NCI-H1105 treated with DMSO at 0.1 percent for 48 hours (cell line): ENCODE measurements at places on chromosomes 16 and 17.

GRCh38 chr17:79833110-79833450, 6.2 kb downstream of the CBX4 start:
- DNase-seq: no peak

- DNase-seq: no peak
Measured at GRCh38 chr16:26830428-26831127, 236.1 kb upstream of the C16orf82 start.

DNA sequence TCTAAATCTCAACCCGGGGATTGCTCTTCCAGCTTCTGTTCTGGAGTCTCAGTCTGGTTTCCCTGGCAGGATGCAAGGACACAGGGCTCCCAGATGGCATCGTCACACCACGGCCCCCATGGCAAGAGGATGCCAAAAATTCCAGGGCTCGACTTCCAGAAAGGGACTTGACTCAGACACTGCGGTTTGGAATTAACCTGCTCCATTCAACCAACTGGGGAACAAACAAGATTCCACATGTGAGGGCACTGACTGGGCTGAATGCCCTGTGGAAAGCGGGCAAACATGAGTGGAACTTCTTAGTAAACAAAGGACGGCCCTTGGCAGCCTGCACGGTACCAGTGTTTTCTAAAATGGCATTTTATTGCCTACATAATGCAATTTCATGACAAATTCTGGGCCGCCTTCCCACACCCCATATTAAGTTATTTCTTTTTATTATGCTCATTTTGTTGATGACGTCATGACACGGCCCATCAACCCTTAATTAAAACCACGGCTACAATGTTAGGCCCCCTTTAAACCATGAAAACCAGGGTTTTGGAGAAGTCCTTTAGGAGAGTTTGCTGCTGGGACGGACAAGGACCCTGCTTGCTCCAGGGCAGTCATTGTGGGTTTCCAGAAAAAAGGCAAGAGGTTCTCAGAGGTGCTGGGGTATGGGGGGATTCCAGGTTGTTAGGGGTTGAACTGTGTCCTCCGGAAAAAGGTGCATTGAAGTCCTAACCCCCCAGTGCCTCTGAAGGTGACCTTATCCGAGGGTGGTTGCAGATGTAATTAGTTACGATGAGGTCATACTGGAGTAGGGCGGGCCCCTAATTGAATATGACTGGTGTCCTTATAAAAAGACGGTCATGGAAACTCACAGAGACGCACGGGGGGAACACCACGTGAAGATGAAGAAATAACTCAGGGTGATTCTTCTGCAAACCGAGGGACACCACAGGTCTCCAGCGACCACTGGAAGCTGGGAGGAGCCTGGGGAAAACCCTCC, 205.6 kb downstream of the FOXL1 start:
- peak; percentile 29 for DNase-seq

DNA sequence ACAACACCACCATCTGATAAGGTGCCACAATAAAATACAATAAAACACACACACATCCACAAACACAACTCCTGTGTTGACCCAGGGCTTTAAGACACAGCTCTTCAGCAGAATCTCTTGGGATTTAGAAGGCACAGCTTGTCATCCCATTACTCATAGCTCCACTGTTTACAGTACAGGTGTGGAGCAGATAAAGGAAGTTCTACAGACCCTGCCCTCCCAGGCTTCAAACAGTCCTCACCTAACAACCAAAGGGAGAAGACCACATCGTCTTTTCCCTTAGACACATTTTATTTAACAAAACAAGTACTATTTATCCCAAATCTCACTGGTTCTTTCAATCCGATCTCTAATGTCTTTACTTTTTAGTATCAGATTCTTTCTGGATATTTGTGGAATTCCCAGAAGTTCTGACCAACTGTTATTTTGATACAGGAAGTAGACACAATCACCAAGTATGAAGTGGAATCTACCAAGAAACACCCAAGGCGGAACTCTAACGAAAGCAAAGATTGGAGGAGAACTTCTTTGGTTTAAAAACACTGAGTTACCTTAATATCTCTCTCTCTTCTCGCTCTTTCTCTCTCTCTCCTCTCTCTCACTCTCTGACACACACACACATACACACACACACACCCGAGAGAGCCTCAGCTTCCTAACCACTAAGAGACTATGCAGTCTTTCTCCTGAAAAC, 46.1 kb downstream of the CYTH1 start:
- DNase-seq: no peak

GRCh38 chr17:2905269-2905668, 109.0 kb downstream of the RAP1GAP2 start:
- no peak for DNase-seq

DNA sequence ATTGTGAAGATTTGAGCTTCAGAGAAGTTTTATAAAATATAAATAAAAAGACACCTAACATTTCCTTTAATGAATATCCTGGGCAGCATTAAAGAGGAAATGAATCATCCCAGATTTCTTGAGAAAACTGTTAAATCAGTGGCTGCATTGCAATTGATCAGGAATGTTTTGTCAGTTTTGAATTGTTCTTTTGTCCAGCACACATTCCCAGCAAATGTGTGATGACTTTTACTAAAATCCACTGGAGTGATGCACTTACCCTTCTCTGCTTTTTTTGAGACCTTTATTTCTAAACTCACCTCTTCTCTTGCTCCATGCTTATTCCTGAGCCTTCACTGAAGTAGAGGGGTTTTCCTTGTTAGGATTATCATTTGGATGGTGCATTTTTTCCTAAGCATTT, 1307.2 kb downstream of the CDH8 start:
- no peak for DNase-seq

GRCh38 chr17:59512844-59513385, 52.5 kb upstream of the DHX40 start:
- peak; percentile 13 for DNase-seq

DNA sequence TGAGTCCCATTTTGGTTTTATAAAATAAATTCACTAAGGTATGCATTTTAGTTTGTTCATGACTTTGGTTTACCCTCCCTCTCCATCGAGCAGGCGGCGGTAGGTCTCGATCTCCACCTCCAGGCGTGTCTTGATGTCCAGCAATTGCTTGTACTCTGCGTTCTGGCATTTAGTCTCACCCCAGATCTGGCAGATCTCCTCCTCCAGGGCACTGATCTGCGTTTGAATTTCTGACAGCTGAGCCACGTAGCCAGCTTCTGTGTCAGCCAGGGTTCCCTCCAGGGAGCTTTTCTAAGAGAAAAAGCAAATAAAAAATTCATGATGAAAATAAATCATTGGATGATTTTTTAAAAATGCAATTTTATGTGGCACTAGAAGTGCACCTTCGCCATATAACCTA, 4.2 kb downstream of the KRT24 start:
- DNase-seq: no peak

- peak; percentile 73 for DNase-seq
Measured at GRCh38 chr17:8158267-8159031, 4.3 kb downstream of the VAMP2 start.

DNA sequence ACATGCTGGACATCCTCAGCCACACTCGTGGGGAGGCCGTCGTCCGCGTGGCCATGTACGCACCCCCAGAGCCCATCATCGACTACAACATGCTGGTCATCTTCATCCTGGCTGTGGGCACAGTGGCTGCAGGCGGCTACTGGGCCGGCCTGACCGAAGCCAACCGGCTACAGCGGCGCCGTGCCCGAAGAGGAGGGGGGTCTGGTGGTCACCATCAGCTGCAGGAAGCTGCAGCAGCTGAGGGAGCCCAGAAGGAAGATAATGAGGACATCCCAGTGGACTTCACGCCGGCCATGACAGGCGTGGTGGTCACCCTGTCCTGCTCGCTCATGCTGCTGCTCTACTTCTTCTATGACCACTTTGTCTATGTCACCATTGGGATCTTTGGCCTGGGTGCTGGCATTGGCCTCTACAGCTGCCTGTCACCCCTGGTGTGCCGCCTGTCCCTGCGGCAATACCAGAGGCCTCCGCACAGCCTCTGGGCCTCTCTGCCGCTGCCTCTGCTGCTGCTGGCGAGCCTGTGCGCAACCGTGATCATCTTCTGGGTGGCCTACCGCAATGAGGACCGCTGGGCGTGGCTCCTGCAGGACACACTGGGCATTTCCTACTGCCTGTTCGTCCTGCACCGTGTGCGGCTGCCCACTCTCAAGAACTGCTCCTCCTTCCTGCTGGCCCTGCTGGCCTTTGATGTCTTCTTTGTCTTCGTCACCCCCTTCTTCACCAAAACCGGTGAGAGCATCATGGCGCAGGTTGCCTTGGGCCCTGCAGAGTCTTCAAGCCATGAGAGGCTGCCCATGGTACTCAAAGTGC, 900 bp downstream of the SPPL2C start:
- no peak for DNase-seq

DNA sequence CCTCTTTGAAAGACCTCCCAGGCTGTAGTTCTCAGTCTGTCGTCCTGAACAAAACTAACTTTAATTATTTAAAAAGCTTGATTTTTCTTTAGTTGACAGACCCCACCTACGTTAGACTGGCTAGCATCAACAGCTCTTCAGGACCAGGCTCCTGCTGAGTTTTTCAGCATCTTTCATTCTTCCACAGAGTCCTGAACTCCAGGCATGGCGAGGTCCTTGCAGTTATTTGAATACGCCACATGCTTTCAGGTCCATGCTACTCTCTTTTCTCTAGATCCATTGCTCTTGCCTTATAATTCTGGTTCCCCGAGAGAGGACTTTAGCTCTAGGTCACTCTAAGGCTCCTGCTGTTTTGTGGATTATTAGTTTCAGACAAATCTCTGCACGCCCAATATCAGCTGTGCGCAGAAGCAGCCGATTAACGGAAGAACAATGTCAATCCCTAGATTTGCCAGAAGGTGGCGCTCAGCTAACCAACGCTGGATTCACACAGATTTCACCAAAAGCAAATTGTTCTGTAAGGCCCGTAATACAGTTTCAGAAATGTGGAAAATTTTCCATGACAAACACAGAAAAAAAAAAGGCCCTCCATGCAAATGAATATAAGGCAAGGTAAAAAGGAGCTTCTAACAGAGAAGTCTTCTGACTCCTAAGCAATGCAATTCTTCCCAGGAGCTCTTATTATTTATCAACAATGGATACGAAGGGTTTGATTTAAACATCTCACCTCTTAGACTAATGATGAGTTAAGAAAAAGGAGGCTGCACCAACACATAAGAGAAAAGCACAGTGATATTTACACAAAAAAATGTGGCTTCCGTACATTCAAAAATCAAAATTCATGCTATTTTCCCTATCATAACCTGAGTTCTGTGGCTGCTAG, 33.5 kb upstream of the BCO1 start:
- peak; percentile 10 for DNase-seq

DNA sequence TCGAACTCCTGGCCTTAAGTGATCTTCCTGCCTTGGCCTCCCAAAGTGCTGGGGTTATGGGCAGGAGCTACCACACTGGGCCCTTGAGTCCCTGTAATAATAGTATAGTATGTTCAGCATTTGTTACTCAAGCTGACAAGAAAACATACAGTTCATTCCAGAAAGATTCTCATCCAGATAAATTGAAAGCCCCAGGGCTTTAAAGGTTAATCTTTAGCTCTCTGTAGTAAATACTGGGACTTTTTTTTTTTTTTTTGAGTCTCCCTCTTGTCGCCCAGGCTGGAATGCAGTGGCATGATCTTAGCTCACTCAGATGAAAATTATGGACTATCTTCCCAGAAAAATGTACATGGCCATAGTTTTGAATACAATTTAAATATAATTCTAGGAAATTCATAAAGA, 11.0 kb downstream of the BRCA1 start:
- DNase-seq: no peak

DNA sequence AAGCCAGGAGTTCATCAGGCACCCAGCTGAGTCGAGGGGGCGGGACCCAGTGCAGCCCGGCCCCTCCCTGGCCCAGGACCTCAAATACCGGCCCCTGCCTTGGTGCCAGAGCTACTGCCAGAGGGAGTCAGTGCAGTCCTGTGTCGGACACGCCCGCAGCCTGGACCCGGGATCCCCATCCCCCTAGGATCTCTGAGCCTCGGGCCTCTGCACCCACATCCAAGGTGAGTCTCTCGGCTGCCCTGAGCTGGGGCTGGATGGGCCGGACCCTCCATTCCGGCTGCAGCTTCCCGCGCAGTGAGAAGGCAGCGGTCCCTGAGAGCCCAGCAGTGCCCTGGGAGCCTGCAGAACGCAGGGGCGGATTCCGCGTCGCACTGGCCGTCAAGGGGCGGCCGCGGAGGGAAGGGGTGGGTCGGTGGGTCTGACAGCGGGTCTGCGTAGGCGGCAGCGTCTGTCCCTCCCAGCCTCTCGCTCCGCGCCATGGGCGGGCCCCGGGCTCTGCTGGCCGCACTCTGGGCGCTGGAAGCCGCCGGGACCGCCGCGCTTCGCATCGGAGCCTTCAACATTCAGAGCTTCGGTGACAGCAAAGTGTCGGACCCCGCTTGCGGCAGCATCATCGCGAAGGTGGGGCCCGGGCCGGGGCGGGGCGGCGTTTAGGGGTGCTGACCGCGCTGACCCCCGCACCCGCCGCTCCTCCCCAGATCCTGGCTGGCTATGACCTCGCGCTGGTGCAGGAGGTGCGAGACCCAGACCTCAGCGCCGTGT, at the start of gene DNASE1L2:
DNASE1L2 (plus strand) TSS at position 108 of the 765 bp plus-strand sequence; CDS start at position 481, 373 bp downstream.
- DNase-seq: no peak

DNA sequence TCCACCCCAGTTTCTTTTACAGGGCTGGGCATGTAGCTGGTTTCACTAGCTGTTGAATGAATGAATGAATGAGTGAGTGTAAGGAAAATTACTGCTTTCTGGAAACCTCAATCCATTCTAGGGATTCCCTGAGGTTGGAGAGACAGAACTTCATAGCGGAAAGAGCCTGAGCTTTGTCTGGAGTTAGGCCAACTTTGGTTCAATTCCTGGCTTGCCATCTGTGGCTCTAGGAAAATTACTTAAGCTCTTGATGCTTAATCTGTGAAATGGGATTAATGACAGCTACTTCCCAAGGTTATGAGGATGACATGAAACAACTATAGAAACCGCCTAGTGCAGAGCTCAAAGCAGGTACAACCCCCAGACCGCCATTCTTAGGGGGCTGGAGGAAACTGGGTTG, 76.3 kb upstream of the AXIN2 start:
- DNase-seq: no peak

GRCh38 chr16:13453938-13454553, 465.9 kb upstream of the ERCC4 start:
- peak; percentile 53 for DNase-seq
